ENCODE measurements at places on chromosomes 4 and X. TPM values are rescaled to one million over a fixed set of nuclear protein-coding genes. Genes with fewer than 3 reads are reported as not detected.

The PPA2 gene
- 154 TPM for total RNA-seq

DNA sequence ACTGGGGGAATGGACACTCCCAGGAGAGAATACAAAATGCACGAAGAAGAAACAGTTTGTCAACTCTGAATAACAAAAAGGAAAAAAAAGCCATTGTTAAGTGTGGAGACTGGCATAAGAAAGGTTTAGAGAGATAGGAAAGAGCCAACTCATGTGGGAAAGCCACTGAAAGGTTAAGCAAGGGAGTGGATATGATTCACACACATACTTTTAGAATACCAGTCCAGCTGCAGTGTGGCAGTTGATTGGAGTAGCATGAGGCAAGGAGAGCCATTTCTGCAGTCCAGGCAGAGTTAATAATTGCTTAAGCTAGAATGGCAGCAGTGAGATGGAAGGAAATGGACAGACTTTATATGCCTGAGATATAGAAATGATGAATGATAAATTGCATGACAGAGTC, 36.9 kb upstream of the ADAD1 start:
- no peak for DNase-seq
- peaks cover 80% of the 10 kb centered on the region for H3K36me3 ChIP-seq
- H3K4me1 ChIP-seq: no peaks in the 10 kb centered on the region
- no peaks in the 10 kb centered on the region for H3K27me3 ChIP-seq
- H3K4me3 ChIP-seq: no peak overlapping the region

- no peaks in the 10 kb centered on the region for H3K36me3 ChIP-seq
- H3K27me3 ChIP-seq: peaks cover 33% of the 10 kb centered on the region
- no peaks in the 10 kb centered on the region for H3K4me1 ChIP-seq
These were observed 191.8 kb upstream of the PSAPL1 start for GRCh38 chr4:7626531-7626930.

- H3K4me1 ChIP-seq: peaks cover 12% of the 10 kb centered on the region
- H3K27ac ChIP-seq: peak within 1 kb of the TSS; percentile 76
- no peaks in the 10 kb centered on the region for H3K36me3 ChIP-seq
- peak within 1 kb of the TSS; percentile 51 for H3K4me3 ChIP-seq
- peaks cover 6% of the 10 kb centered on the region for H3K27me3 ChIP-seq
- peak; percentile 48 for DNase-seq
These were observed at the start of gene NEXMIF for GRCh38 chrX:74925225-74926088. TSS of gene NEXMIF (minus strand) at chrX:74925452.

Measured in stomach (tissue), 19 donors.